ENCODE measurements at places on chromosomes 4 and X.

GRCh38 chr4:175166020-175166419 lies 247.9 kb downstream of the ADAM29 start:
- DNase-seq = no peak

- no peak for DNase-seq
These were observed 30.6 kb downstream of the THAP9 start for GRCh38 chr4:82930848-82931755.

DNA sequence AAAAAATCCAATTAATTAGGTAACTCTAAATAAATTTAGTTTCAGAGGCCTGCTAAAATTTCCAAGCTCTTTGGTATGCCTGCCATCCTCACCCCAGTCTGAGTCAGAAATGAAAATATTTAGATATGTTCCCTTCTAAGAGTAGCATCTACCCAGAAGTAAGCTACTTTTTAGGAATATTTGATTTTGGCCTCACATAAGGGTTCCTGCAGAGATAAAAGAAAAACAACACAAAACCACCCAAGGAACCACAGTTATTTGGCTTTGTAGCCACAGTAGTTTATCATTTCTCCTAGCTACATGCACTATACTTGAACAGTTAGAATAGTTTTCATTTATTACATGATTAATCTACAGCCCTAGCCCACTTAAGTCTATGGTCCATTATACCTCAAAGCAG lies 192.6 kb upstream of the FAM241A start:
- DNase-seq = no peak

- DNase-seq = no peak
These were observed 14.2 kb downstream of the ADGRA3 start for GRCh38 chr4:22501715-22502095.

GRCh38 chr4:155818639-155819038 lies 47.4 kb downstream of the ASIC5 start:
- no peak for DNase-seq

- DNase-seq = no peak
These were observed 64.9 kb downstream of the CD99L2 start for GRCh38 chrX:150833454-150834056.

DNA sequence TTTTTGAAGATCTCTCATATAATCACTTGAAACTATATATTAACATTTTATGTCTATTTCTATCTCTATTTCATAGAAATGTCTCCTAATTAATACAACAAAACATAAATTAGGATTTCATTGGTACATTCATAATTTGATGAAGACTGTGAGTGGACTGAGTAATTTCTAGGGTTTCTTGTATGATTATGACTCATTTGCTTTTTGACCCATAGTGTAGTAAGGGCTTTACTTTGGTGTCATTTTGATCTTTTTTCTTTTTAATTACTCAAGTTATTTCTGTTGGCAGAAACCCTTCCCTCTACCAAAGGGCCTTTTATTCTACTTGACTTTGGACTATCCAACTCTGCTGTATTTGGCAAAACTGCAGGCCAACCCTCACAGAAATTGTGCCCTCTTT lies 207.9 kb upstream of the MAGEB16 start:
- no peak for DNase-seq

DNA sequence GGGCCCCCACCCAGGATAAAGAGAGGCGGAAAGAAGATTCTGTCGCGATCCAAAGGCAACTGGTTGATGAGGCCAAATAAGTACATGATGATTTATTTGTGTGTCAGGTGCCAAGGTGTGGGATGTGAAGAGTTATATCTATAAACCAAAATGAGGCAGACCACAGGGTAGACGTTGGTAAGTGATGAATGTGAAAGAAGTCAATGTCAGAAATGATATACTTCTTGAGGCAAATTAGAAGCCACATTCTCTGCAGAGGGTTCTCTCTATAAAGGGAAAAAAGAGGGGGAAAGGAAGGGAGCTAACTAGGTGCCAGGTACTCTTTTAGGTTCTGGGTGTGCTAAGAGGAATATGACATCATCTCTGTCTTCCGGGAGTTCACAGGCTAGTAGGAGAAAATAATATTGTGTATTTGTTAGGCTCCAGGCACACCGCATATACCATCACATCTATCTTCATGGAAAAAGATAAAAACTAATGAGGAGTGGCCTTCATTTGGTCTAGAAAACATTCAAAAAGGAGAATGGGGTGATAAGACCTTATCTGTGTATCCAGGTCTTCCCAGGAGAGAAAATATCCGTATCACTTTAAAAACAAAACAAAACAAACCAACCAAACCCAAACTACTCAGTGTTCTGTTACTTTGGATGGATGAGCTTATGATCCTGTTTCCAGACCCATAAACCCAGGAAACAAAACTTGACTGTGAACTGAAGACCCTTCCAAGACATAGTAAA lies 4.8 kb upstream of the SH2D1A start:
- peak; percentile 39 for DNase-seq

- DNase-seq = no peak
These were observed 116.1 kb downstream of the EVC2 start for GRCh38 chr4:5592272-5592671.

DNA sequence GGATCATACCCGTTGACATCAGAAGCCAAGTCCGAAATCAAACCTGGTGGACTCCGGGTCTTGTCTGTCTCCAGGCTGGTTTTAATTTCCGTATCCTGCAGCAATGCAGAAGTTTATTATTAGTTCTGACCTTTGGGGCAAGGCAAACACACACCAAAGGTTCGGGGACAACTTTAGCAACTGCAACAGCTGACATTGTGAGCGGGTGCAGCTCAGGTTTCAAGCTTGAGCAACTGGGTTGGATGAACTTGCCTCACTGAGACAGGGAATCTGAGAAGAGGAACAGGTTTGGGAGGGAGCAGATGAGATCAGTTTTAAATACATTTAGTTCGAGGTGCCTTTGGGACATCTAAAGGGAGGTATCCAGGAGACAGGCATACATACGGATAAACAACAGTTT lies 110.7 kb downstream of the GNL3L start:
- no peak for DNase-seq

GRCh38 chrX:40530509-40530908 lies 50.3 kb upstream of the ATP6AP2 start:
- no peak for DNase-seq

GRCh38 chr4:5959211-5959982 lies 58.8 kb downstream of the C4orf50 start:
- DNase-seq = no peak

GRCh38 chrX:108171671-108172070 lies 80.1 kb downstream of the ATG4A start:
- DNase-seq = no peak

- DNase-seq = no peak
These were observed 1148.0 kb upstream of the DIAPH2 start for GRCh38 chrX:95536661-95537060.

GRCh38 chr4:6747294-6748051 lies 31.5 kb downstream of the BLOC1S4 start:
- no peak for DNase-seq

GRCh38 chr4:2261853-2262144 lies at the start of gene MXD4:
MXD4 (minus strand) TSS chr4:2262109; CDS start chr4:2261980, 129 bp downstream.
- no peak for DNase-seq

GRCh38 chrX:68880846-68881552 lies 52.2 kb downstream of the EFNB1 start:
- DNase-seq = no peak

DNA sequence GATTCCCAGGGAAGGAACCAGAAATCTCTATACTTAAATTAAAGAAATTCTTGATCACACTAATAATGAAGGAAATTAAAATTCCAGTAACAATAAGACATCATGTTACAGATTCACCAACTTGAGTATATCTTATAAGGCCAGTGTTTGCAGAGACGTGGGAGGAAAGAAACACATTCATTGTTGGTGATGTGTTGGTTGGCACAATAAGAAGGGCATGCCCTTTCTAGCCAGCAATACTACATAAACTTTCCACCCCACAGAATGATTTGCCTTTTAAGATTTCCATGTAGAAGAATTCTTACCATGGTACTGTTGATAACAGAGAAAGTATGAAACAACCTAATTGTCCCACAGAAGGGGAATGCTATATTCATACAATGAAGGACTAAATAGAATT lies 581.5 kb downstream of the STIM2 start:
- DNase-seq = no peak

- DNase-seq = no peak
These were observed 171.1 kb upstream of the CXCL13 start for GRCh38 chr4:77434299-77435092.

- no peak for DNase-seq
These were observed 103.1 kb downstream of the PAPSS1 start for GRCh38 chr4:107616838-107617389.

DNA sequence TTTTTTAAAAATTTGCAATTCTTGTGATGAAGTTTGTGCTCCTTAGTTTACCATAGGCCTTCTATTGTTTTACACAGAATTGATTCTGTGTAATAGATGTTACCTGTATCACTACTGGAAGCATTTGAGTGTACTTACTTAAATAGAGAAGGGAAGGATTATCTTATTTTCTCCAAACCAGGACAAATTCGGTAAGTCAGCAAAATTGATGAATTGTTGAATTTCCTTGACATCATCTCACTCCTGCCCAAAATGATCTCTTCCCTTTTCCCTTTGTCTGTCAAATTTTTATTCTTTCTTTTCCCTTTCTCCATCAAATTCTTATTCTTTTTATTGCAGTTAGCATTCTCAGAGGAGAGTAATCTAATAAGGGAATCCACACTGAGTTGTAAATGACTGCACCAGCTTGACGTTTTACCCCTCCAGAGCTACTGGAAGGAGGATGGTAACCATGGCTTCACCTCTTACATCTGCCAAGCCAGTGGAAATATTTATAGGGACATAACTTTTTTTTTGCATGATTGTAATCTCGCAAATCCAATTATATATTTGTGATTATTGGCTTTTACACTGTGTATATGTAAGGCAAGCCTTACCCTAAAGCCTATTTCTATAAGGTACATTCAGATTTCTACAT lies 42.6 kb upstream of the HAND2 start:
- no peak for DNase-seq

All from CD4-positive, alpha-beta T cell treated with Interferon alpha-2 for 1 hour (primary cell).